ENCODE measurements at places on chromosomes 16 and 17. TPM values are rescaled to one million over a fixed set of nuclear protein-coding genes. Genes with fewer than 3 reads are reported as not detected.

Gene FOXJ1
- total RNA-seq = not detected

Gene SHISA6
- not detected for total RNA-seq

Gene C17orf58
- total RNA-seq = 19.8 TPM

Gene WNT9B
- total RNA-seq = not detected

Gene KRT25
- total RNA-seq = not detected

Gene PNMT
- total RNA-seq = not detected

Gene PMM2
- 28.6 TPM for total RNA-seq

Gene GRB7
- total RNA-seq = 0.17 TPM

Gene LRRC37B
- total RNA-seq = 18.2 TPM

Gene RHBDF1
- 60.1 TPM for total RNA-seq

Gene CCL7
- 1.7 TPM for total RNA-seq

Gene TBC1D3K
- not detected for total RNA-seq

Gene KRT9
- total RNA-seq = not detected

Gene TMC7
- 0.73 TPM for total RNA-seq

Gene RAB37
- 0.83 TPM for total RNA-seq

Gene SRL
- 0.29 TPM for total RNA-seq

Gene TERB1
- total RNA-seq = not detected

Gene VPS4A
- 33.3 TPM for total RNA-seq

Gene ACLY
- total RNA-seq = 171 TPM

Gene UBE2I
- 83.8 TPM for total RNA-seq

Gene PRSS33
- not detected for total RNA-seq

Gene MYLK3
- 0.15 TPM for total RNA-seq

Gene EPX
- not detected for total RNA-seq

Gene GPRC5C
- total RNA-seq = 4.8 TPM

Gene CENPV
- total RNA-seq = 6.9 TPM

Gene AMZ2
- total RNA-seq = 95.0 TPM

Gene OTOA
- 0.17 TPM for total RNA-seq

Gene TBC1D3G
- not detected for total RNA-seq

Gene EPOP
- total RNA-seq = 0.99 TPM

Gene CCDC78
- 3.8 TPM for total RNA-seq

Gene ABCA9
- total RNA-seq = 23.3 TPM

Gene HSF4
- 50.4 TPM for total RNA-seq

Gene TBC1D3C
- not detected for total RNA-seq

Gene TPSD1
- total RNA-seq = not detected

Gene CYLD
- total RNA-seq = 56.1 TPM

Gene CYGB
- total RNA-seq = 46.0 TPM

Gene NPIPA8
- total RNA-seq = not detected

Gene DLG4
- 17.6 TPM for total RNA-seq

Gene TPSAB1
- not detected for total RNA-seq

Gene PDPK1
- total RNA-seq = 19.9 TPM

Gene G6PC3
- 28.2 TPM for total RNA-seq

Gene CXCL16
- not detected for total RNA-seq

Gene ACAP1
- 0.58 TPM for total RNA-seq

Gene ZDHHC1
- total RNA-seq = 9.9 TPM

Gene ARHGDIG
- total RNA-seq = 0.73 TPM

Gene NACA2
- total RNA-seq = not detected

Gene CNGB1
- total RNA-seq = not detected

Gene CEMP1
- not detected for total RNA-seq

Gene FBXO31
- total RNA-seq = 74.9 TPM

All from smooth muscle cell of trachea (primary cell).